Right kidney (tissue), 9 donors: ENCODE measurements at places on chromosomes 16 and 17.

DNA sequence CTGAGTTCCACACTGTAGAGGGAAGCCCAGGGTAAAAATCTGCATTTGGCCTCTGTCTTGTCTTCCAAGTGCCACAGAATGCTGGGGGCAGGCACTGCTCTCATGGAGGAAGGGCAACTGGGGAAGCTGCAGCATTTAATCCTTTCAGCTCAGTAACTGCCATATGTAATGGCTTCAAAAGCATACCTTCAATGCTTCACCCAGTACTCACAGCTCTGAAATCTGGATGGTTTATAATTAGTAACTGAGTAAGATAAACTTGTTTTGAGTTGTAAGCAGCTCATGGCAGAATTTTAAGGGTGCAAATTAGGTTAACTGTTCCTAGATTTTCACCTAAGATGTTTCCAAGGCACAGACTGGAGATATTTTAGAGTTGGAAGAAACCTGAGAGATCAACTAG, 24.5 kb downstream of the PMP22 start:
- DNase-seq = no peak

DNA sequence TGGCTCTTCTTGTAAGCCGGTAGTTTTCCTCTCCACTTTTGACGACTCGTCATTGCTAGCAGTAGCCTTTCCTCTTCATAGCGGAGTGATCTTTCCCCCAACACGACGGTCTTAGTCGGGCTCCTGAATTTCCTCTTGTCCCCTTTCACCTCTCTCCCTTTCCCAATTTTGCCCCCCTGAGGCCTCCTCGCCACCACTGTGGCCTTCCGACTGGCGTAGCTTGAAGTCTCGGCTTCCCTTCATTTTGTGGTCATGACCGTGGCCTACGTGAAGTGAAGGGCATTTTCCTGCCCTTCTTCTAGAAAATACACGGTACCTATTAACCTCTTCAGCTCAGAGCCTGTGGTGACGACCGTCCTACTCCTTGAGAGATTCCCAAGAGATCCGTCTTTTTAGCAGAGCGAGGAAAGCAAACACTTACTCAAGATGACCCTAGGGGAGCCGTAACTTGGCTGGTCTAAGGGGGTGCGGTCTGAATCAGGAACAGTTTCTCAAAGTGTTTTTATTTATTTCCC, 787 bp downstream of the PRKAR1A start:
- DNase-seq = peak; percentile 78

DNA sequence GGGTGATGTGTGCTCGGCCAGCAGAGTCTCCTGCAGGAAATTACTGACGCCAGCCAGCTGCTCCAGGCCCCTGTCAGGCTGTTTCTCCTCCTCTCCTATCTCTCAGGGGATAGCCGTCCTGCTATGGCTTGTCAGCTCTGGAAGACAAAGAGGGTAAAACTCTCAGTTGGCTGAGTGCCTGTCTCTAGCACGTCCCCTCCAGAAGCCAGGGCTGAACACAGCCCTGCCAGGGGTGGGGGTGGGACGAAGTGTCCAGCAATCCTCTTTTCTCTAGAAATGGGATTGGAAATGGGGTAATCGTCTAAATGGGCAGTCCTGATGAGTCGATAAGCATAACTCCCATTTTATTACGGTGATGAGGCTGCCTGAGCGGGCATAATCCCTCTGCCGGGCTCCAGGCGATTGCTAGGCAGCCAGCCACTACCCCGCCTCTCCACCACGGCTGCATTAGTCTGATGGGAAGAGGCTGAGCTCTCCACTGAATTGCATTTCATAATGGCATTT, 89.1 kb upstream of the GNAO1 start:
- peak; percentile 73 for DNase-seq

- DNase-seq = no peak
Observed at GRCh38 chr17:74280093-74280513, 6.1 kb downstream of the DNAI2 start.

- DNase-seq = peak; percentile 52
Observed at GRCh38 chr17:927611-928461, 51.7 kb downstream of the NXN start.

GRCh38 chr17:81237591-81238489, 1.0 kb downstream of the TEPSIN start:
- DNase-seq = no peak

GRCh38 chr16:68179855-68180254, 56.1 kb downstream of the ESRP2 start:
- DNase-seq = no peak

DNA sequence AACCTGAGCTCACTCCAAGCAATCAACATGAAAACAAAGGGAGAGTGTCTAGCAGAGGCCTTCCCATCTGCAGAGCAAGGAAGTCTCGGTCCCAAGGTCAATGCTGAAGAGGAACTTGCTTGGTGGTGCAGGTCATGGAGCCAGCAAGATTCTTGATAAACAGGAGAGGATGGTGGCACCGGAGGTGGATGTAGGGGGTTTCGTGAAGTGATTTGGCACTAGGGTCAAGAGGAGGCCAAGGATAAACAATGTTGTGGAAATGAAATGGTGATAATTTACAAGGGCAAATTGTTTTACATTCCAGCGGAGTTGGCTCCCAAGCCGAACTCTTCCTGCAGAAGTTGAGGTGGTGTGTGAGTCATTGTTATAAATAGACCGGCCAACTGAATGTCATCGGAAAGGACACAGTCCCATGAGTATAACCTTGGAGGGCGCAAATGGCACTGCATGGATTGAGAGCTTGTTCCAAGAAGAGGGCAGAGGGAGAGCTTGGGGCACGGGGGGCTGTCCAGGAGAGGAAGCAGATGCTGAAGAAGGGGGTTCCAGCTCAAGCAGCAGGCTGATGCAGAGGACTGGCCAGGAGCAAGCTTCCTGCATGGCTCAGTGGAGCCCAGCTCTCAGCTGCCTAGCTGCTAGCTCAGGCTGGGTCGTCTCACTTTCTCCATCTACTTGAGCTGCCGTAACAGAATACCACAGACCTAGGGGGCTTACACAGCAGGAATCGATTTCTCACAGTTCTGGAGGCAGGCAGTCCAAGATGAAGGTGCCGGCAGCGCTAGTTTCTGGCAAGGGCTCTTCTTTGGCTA, 136.6 kb downstream of the COPRS start:
- DNase-seq = no peak

DNA sequence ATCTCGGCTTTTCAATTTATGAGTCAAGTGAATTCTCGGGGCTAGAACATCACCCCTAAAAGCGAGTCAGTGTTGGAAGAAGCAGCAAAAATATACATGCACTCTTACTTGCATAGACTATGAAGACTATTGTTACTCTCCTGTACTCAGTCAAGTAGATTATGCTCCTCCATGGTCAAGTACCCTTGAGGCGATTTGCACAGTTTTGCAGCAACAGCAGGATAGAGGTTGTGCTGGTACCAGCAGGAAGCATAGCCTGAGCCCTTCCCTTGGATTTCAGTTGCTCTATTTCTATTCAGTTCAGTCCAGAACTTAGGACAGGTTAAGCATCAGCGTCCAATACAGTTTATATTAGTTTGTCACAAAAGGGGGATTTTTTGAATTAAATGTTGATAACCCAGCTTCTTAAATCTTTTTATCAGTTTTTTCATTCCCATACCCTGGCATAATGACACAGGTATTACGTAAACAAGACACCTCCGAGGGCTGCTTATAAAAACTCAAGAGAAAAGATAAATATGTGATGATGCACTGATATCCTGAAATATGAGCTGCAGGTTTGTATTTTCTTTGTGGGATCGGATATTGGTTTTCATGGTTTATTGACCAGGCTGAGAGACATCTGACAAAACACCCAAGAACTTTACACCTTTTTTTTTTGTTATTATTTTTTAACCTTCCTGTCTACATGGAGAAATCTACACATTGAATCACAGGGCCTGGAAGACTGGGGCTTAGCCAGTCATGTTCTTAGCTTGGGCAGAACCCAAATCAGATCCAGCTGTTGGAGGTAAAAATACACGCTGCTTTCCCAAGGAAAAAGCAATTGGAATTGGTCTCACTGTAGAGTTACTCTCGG, 144.1 kb downstream of the PITPNC1 start:
- DNase-seq = no peak

GRCh38 chr16:11010575-11011221, 66.3 kb downstream of the CLEC16A start:
- DNase-seq = no peak

GRCh38 chr16:17098685-17099084, 372.1 kb downstream of the XYLT1 start:
- no peak for DNase-seq

DNA sequence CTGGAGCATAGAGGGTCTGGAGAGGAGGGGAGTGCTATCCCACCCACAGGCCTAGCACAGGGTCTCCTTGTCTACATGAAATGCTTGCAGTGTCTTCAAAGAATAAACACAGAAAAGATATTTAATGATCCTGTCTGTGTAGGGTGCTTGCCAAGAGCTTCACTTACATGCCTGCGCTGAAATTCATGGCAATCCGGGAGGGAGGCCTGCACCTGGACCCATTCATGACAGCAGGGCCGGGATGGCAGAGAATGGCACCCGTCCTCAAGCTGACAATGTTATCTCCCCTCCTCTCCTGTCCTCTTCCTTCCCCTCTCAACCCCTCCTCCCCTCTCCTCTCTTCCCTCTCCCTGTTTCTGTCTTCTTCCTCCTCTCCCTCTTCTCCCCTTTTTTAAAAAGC, 2.1 kb downstream of the ADGRG3 start:
- no peak for DNase-seq

DNA sequence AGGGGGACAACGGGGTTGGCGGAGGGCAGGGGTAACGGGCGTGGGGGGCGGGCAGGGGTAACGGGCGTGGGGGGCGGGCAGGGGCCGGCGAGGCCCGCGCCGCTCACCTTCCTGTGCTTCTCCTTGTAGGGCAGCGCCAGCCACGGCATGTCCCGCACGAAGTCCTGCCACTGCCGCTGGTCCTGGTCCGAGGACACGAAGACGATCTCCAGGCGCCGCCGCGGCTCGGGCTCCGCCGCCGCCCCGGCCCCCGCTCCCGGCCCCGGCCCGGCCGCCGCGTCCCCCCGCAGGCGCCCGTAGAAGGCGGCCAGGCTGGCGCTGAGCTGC, 401 bp downstream of the NXN start:
- DNase-seq = no peak

DNA sequence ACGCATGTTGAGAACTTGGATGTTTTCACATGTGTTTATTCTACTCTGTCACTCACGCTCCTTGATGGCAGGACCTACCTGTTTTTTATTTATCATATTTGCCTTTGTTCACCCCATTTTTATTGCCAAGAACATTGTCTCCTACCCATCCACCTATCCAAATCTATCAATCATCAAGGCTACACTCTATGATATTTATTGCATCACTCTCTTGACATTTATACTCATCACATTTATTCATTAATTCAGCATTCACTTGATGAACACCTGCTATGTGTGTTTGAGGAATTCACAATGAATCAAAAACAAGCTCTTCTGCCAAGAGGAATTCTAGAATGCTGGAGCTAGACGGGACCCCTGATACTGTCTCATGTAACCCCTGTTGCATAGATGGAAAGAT, 94.5 kb upstream of the ZNF469 start:
- no peak for DNase-seq

DNA sequence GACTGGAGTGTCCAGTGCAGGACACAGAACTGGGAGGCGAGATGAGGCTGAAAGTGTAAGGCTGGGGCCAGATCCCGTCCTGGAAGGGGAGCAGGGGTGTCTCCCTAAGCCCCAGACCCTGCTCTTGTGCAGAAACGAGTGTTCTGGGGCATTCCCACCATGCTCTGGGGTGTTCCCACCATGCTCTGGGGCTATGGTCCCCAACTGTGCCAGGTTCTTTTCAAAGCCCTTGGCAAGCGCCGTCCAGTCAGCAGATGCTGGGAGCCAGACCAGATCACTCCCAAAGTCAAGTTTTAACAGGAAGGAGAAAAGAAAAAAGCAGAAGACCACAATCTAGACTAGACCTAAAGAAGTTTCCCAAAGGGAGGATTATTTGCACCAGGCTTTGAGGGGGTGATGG, 2.5 kb downstream of the TAX1BP3 start:
- no peak for DNase-seq

DNA sequence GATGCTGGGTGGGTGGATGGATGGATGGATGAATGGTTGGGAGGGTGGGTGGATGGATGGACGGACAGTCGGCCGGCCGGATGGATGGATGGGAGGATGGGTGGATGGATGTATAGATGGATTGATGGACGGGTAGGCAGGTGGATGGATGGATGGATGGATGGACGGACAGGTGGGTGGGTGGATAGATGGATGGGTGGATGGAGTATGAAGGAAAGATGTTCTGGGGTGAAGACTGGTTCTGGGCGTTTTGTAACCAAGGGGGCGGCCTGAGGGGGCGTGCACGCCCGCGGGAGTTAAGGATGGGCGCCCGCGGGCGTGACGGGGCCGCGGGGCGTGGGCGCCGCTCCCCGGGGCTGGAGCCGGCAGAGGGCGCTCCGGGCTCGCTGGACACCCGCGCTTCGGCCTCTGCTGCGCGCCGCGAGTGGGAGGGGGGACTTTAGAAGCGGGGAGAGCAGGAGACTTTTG, at the start of gene NECAB2:
TSS of gene NECAB2 (plus strand) at position 407 of the 468 bp plus-strand sequence. CDS start 405 bp downstream, outside the sequence.
- no peak for DNase-seq

DNA sequence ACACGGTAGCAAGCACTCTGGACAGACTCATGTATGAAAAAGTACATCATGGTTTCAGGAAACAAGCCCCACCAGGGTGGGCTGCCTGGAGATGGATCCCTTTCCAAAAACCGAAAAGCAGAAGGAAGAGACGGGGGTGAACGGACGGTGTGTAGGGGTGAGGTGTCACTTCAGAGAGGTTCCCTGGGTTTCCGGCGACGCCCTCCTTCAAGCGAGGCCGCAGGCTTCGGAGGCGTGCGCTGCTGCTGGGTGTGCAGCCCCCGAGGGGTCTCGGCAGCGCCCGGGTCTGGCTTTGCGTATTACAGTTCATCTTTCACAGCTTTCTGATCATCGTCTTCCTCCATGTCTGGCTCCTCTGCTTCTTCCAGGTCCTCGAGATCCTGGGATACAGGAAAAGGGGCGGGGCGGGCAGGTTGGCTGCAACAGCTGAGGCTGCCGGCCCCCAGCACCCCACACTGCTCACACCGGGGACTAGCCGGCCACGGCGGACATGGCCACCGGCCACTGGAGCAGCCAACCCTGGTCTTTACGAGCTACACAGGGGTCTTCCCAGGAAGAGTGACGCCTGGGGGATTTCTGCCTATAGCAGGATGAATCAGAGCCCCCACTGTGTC, 9.0 kb upstream of the PPP1R27 start:
- DNase-seq = no peak

- no peak for DNase-seq
Observed at GRCh38 chr16:9957433-9957832, 224.8 kb downstream of the GRIN2A start.

- DNase-seq = no peak
Observed at GRCh38 chr17:1803280-1803679, 26.4 kb downstream of the SMYD4 start.

DNA sequence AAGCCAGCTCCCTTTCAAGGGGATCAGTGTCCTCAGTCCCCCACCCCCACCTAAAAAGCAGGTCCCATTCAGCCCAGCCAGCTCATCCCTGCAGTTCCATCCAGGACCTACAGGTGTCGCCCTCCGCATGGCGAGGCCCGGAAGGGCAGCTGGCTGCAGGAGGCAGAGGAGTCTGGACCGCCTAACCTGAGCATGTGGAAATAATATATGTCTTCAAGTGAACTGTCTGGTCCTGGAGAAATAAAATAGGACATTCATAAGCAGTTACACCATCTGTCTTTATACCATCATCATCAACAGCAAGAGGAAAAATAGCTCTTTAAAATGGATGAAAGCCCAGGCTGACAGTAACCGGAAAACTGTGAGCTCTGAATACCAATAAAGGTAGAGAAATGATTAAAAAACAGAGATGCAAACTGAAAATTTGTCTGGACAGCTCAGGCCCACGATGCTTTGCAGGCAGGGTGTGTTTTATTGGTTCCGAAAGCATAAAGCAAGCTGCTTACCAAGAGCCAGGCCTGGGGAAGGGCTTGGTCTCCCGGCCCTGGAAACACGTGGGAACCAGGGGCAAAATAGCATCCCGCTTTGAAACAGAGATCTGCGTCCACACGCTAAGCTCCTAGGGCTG, 215.2 kb downstream of the ZFHX3 start:
- DNase-seq = peak; percentile 63
